ENCODE measurements at places on chromosomes 4 and X. TPM values are rescaled to one million over a fixed set of nuclear protein-coding genes. Genes with fewer than 3 reads are reported as not detected.

The ABLIM2 gene
- 1.2 TPM for total RNA-seq

DNA sequence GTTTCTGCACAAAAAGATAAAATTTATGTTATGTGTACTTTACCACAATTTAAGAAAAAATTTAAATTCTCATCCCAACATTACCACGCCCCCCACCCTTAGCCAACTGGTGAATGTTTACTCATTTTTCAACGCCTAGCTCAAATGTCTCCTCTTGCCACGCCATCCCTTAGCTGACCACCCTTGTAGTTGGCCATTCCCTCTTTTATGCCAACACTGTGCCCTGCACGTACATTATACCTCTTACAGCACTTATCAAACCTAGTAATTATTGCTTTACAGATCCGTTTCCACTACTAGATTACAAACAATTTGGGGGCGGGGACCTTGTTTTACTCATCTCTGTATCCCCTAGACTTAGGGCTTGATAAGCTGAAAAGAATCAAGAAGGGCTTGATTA lies 644 bp downstream of the ERCC6L start:
- DNase-seq, result no peak

GRCh38 chr4:2478229-2478628 lies 9.3 kb downstream of the RNF4 start:
- DNase-seq, result no peak

- no peak for DNase-seq
Measured at GRCh38 chrX:103637604-103638338, 9.0 kb downstream of the TCEAL1 start.

- DNase-seq, result no peak
Measured at GRCh38 chr4:2091990-2092668, 33.0 kb downstream of the NAT8L start.

The COL4A6 gene
- 0.46 TPM for total RNA-seq

DNA sequence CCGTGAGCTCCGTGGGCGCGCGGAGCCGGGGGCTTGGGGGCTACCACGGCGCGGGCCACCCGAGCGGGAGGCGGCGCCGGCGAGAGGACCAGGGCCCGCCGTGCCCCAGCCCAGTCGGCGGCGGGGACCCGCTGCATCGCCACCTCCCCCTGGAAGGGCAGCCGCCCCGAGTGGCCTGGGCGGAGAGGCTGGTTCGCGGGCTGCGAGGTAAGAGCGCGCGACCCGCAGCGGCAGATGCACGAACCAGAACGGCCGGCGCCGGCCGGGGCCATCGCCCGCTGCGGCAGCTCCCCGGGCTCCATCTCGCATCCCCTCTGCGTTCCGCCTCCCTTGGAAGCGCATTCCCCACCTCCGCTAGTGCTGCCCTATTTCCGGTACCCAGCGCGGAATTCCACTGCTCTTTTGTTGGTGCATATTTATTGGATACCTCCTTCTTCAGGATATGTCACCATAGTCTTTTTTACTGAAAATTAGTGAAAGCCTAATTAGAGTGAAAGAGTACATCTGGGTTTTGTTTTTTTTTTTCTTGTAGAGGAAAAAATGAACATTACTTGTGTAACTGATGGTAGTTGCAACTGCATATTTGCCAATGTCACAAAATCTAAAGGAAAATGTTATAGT lies 797 bp downstream of the PKD2 start:
- DNase-seq, result peak; percentile 51

DNA sequence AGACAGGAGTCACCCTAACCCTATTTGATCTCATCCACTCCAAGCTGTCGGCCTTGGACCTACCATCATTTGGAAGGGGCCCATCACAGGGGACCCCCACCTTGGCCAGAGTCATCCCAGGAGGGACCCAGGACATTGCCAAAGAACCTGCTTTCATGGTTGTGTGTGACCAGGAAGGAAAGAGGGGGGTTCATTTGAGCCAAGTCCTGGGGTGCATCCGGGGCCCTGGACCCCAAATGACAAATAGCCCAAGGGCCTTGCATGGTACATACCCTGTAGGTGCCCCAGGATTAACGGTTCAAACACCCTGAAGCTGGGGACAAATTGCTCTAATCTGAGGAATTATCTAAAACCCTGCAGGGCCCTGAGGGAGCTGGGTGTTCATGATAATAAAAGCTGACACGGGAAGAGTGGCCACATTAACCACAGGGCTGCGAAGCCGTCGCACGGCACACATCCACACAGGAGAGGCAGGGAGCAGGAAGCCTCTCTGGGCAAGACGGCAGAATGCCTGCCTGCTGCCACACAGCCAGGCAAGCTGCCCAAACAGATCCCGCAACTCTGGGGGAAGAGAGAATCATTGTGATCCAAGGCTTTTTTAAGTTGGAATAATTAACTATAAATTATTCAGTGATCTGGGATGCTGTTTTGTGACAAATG lies 28.2 kb upstream of the PPP2R2C start:
- DNase-seq, result no peak

- DNase-seq, result no peak
Measured at GRCh38 chrX:15856222-15856587, 1.6 kb upstream of the AP1S2 start.

The C4orf36 gene
- total RNA-seq, result 0.32 TPM

The DDIT4L gene
- total RNA-seq, result 0.44 TPM
